Thymus (tissue), 14 donors: ENCODE measurements at places on chromosomes 1 and 21. TPM values are rescaled to one million over a fixed set of nuclear protein-coding genes. Genes with fewer than 3 reads are reported as not detected.

The LRRC71 gene
- total RNA-seq, result not detected

The RNASEL gene
- total RNA-seq, result 9.8 TPM

The SIK1 gene
- 1.1 TPM for total RNA-seq

The EXOSC10 gene
- 44.9 TPM for total RNA-seq

- H3K4me3 ChIP-seq, result no peak overlapping the region
- peaks cover 32% of the 10 kb centered on the region for H3K4me1 ChIP-seq
- peaks cover 27% of the 10 kb centered on the region for H3K27me3 ChIP-seq
These were observed 1.6 kb upstream of the SESN2 start for GRCh38 chr1:28257736-28258135.
